ENCODE measurements at places on chromosomes 12 and 14.

- no peak for DNase-seq
Measured at GRCh38 chr14:69951263-69951662, 72.0 kb downstream of the SMOC1 start.

DNA sequence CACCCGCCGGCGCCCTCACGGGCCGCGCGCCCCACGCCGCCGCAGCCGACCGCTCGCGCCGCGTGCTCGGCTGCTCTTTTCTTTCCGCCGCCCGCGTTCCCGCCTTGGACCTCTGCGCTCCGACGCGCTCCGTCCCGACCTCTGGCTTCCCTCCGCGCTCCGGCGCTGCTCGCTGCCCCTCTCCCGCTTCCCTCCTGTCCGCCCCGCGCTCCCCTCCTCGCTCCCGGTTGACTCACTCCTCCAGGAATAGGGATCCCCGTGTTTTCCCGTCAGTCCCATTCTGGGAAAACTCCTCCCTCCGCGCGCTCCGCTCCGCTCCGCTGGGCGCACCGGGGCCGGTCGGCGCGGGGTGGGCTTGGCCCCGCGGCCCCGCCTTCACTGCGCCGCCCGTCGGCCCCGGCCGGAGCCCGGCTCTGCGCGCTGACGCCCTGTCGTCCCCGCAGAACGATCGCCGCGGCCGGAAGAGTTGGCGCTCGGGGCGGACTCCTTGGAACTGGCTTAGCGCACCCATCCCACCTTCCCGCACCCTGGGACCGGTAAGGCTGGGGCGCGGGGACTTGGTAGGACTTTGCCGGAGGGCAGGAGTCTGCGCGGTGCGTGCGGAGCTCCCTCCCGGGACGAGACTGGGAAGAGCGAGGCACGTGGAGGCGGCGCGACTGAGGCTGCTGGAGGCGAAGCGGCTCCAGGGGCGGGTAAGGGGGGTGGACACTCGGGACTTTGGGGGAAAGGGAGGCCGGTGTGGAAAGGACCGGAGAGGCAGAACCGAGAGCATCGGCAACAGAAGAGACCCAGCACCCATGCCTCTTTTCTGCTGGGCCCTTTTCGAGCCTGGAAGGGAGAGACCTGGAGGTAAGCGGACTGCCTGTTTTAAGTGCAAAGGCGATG is 550 bp downstream of the TEAD4 start:
- no peak for DNase-seq

DNA sequence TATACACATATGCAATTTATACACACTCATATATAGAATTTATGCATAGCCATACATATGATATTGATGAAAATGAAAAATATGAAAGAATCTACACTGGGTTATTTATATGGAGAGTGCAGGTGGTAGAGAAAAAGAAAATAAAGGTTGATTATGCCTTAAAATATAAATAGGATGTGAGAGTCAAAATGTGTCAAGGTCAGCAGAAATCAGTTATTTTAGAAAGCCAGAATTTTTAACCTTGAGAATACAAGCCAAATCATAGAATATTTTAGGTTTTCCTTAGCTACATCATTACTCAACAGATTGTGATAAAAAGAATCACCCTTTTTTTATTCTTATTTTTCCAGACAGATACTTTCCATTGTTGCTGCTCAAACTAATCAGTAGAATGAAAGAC is 146.2 kb downstream of the SLC6A15 start:
- DNase-seq = no peak

- no peak for DNase-seq
Measured at GRCh38 chr12:51932218-51933076, 19.1 kb upstream of the ACVR1B start.

- DNase-seq = no peak
Measured at GRCh38 chr12:9776781-9777180, 16.1 kb upstream of the CD69 start.
